Chondrocyte (in vitro differentiated cells): ENCODE measurements at places on chromosomes 1 and 21.

DNA sequence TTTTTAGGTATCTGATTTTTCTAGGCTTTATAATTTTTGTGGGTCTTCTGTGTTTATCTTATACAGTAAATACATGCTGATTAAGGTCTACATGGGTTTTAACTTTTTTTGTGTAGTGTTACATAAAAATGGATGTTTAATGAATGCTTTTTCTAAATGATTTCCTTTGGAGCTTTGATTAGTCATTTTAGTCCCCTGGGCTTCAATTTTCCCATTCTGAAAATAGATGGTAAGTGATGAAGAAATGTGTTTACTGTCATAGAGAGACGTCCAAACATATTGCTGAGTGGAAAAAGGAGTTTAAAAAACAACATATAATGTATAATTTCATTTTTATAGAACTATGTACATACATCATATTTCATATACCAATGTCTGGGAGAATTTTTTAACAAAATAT is 140.9 kb upstream of the HMCN1 start:
- H3K27ac ChIP-seq = no peak overlapping the region
- H3K27me3 ChIP-seq = no peaks in the 10 kb centered on the region

DNA sequence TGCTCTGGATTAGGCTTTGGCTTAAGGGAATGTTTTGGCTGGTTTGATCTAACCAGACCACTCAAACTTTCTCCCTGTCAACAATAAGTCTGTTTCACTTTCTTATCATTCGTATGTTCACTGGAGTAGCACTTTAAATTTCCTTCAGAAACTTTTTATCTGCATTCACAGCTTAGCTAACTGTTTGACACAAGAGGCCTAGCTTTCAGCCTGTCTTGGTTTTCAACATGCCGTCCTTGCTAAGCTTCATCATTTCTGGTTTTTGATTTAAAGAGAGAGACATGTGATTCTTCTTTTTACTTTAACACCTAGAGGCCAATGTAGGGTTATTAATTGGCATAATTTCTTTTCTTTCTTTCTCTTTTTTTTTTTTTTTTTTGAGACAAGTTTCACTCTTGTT is 14.9 kb upstream of the CYB5R1 start:
- H3K27ac ChIP-seq = no peak overlapping the region
- DNase-seq = no peak
- H3K4me1 ChIP-seq = no peaks in the 10 kb centered on the region
- H3K4me3 ChIP-seq = no peak overlapping the region
- H3K36me3 ChIP-seq = peaks cover 2% of the 10 kb centered on the region

DNA sequence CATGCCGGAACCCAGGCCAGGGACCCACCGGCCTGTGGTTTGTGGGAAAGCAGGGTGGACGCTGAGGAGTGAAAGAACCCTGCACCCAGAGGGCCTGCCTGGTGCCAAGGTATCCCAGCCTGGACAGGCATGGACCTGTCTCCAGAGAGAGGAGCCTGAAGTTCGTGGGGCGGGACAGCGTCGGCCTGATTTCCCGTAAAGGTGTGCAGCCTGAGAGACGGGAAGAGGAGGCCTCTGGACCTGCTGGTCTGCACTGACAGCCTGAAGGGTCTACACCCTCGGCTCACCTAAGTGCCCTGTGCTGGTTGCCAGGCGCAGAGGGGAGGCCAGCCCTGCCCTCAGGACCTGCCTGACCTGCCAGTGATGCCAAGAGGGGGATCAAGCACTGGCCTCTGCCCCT is 18.5 kb downstream of the CSF1 start:
- H3K27me3 ChIP-seq = no peaks in the 10 kb centered on the region
- no peak overlapping the region for H3K4me3 ChIP-seq
- no peak for DNase-seq

GRCh38 chr1:98991127-98992012 is 13.3 kb downstream of the PLPPR5 start:
- peaks cover 20% of the 10 kb centered on the region for H3K4me1 ChIP-seq
- no peak overlapping the region for H3K27ac ChIP-seq
- no peak overlapping the region for H3K4me3 ChIP-seq
- peaks cover 7% of the 10 kb centered on the region for H3K27me3 ChIP-seq
- no peak for DNase-seq

DNA sequence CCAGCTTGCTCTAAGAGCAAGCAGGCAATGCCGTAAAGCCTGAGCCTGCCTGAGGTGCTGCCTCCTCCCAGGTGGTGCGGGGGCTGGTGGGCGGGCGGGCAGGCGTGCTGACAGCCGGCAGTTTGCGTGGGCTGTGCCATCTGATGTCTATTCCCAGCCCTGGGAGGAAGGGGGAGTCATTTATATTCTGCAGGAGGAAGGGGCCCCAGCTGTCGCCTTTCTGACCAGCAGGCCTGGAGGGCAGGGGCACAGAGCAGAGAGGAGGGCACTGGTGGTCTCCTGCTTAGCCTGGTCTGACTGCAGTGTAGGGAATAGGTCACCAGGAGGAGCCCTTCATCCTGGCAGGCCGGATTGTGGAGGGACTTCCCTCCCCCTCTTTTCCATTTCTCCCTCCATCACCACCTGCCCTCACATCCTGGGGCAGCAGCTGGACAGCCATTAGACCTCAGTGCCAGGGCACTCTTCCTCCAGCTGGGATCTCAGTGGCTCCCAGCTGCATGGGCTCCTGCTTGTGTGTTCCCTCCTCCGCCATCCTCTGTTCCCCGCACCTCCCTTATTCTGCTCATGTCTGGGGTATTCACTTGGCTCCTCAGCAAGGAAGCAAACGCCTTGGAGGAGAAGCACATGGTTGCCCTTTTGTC is 4.4 kb downstream of the CYB561D1 start:
- H3K36me3 ChIP-seq = peaks cover 2% of the 10 kb centered on the region
- H3K4me1 ChIP-seq = peaks cover 65% of the 10 kb centered on the region
- H3K4me3 ChIP-seq = no peak overlapping the region
- no peak overlapping the region for H3K27ac ChIP-seq

DNA sequence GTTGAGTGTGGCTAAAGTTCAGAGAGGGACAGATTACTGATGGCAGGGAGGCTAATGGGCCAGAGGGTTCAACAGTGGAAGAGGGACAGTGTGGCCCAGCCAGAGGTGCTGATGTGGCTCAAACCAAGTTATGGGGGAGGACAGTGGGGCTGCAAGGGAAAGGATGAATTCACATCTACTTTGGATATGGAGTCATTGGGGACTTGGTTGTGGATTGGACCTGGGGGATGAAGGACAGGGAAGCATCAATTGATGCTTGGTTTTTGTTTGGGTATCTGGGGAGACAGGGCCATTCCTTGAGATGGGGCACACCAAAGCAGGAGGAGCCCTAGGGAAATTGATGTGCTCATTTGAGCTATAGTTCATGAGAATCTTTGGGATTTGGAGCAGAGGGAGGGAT is 23.3 kb downstream of the FOXO6 start:
- no peak overlapping the region for H3K4me3 ChIP-seq
- H3K4me1 ChIP-seq = peaks cover 42% of the 10 kb centered on the region
- no peaks in the 10 kb centered on the region for H3K27me3 ChIP-seq

DNA sequence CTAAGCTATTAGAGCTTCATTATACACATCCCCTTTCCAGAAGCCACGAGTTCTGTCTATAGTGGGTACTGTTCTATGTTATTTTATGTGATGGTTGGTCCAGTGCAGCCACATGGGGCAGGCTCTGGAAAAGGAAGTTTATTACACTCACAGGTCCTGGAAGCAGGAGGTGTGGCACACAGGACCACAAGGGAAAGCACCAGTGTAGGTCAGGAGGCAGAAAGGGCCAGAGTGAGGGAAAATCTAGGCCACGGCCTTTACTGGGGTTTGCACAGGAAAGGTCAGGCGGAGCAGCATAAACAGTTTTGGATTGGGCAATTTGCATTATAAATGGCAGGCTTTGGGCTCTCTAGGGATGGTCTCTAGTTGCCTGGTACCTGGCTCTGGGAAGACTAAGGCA is 21.8 kb upstream of the CNIH3 start:
- H3K27ac ChIP-seq = no peak overlapping the region
- DNase-seq = no peak
- H3K4me1 ChIP-seq = peaks cover 15% of the 10 kb centered on the region
- H3K27me3 ChIP-seq = no peaks in the 10 kb centered on the region
- no peaks in the 10 kb centered on the region for H3K36me3 ChIP-seq

- no peak for DNase-seq
- no peaks in the 10 kb centered on the region for H3K27me3 ChIP-seq
- H3K4me3 ChIP-seq = no peak overlapping the region
- no peaks in the 10 kb centered on the region for H3K36me3 ChIP-seq
- peaks cover 27% of the 10 kb centered on the region for H3K4me1 ChIP-seq
- H3K27ac ChIP-seq = no peak overlapping the region
Measured at GRCh38 chr1:8595941-8596340, 221.5 kb downstream of the RERE start.

DNA sequence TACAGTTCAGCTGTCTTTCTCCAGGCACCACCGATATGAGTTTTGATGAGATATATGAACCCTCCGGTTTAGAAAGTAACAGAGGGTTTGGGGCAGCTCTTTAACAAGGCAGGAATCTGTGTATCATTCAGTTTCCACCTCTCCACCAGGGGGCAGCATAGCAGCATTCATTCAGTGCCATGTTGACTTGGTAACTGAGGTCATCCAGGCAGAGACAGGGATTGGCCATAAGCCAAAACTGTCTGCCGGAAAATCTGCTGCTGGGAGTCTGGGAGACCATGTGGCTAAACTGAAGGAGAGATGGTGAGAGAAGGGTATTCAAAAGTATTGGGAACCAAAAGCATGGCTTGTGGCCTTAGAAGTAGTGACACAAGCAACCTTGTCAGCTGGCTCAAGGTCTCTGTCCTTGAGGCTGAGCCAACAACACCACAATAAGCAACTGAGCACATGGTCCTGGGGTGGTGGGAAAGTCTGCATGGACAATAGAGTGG is 98.5 kb downstream of the LMX1A start:
- no peak for DNase-seq
- no peak overlapping the region for H3K4me3 ChIP-seq
- no peak overlapping the region for H3K27ac ChIP-seq
- H3K36me3 ChIP-seq = no peaks in the 10 kb centered on the region
- H3K27me3 ChIP-seq = peaks cover 15% of the 10 kb centered on the region

DNA sequence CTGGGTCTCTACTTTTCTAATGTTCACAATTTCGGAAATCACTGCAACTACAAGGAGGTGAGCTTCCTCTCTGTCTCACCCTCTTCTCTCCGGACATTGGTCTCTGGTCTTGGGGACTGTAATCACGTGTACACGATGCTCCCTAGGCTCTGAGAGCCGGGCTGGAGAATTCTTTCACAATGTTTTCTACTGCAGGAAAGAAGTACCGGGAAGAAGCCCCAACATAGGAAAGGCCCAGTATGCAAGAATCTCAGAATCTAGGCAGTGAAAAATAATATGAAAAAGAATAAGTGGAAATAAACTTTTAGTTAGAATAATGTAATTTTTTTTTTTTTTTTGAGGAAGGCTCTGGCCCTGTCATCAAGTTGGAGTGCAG is 13.5 kb upstream of the HJV start:
- H3K27me3 ChIP-seq = no peaks in the 10 kb centered on the region
- no peaks in the 10 kb centered on the region for H3K36me3 ChIP-seq
- DNase-seq = no peak
- peak overlapping the region; percentile 89 for H3K27ac ChIP-seq

- peak overlapping the region; percentile 75 for H3K4me3 ChIP-seq
- peak overlapping the region; percentile 83 for H3K27ac ChIP-seq
- H3K27me3 ChIP-seq = no peaks in the 10 kb centered on the region
- H3K4me1 ChIP-seq = peaks cover 73% of the 10 kb centered on the region
- DNase-seq = no peak
Measured at GRCh38 chr1:61081686-61082310, 563 bp upstream of the NFIA start.

GRCh38 chr1:41241354-41241748 is 755 bp downstream of the SCMH1 start:
- no peaks in the 10 kb centered on the region for H3K36me3 ChIP-seq
- no peaks in the 10 kb centered on the region for H3K27me3 ChIP-seq
- H3K4me3 ChIP-seq = peak overlapping the region; percentile 74

GRCh38 chr1:215583185-215583749 is 16.2 kb downstream of the KCTD3 start:
- H3K4me1 ChIP-seq = no peaks in the 10 kb centered on the region
- no peak overlapping the region for H3K27ac ChIP-seq
- no peak for DNase-seq

- peaks cover 30% of the 10 kb centered on the region for H3K4me1 ChIP-seq
- no peak overlapping the region for H3K4me3 ChIP-seq
- H3K36me3 ChIP-seq = peaks cover 4% of the 10 kb centered on the region
- H3K27me3 ChIP-seq = no peaks in the 10 kb centered on the region
- no peak for DNase-seq
- H3K27ac ChIP-seq = no peak overlapping the region
Measured at GRCh38 chr1:229280037-229280828, 9.3 kb downstream of the RAB4A start.

DNA sequence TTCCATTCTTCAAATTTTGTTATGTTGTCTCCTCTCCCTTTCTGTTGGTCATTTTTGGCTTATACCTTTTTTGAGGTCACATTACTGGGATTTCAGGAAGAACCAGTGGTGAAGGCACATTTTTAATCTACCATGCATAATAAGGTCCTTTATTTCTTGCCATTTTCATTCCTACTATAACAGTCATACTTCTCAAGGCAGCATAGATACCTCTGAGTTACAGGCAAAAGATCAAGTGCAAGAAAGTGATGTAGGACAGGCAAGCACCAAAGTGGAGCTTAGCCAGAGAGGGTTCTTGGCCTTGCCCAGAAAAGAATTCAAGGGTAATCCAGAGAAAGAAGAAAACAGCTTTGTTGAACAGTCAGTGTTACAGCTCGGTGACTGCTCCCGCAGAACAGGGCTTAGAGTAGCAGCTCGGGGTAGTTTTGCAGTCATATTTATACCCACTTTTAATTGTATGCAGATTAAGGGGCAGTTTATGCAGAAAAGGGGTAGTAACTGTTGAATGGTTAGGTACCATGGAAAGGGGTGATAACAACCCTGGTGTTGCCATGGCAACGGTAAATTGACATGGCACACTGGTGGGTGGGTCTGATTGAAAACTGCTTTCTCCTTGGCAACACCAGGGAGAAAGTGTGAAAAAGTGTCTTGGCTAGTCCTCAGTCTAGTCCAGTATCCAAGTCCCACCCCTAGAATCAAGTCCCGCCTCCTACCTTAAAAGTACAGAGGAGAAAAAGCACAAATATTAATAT is 39.6 kb upstream of the DOCK7 start:
- no peaks in the 10 kb centered on the region for H3K36me3 ChIP-seq
- no peak overlapping the region for H3K27ac ChIP-seq
- no peak for DNase-seq
- H3K4me1 ChIP-seq = peaks cover 34% of the 10 kb centered on the region
- no peaks in the 10 kb centered on the region for H3K27me3 ChIP-seq
